ENCODE measurements at places on chromosomes 6 and 20.

GRCh38 chr20:13533946-13534345 is 104.8 kb downstream of the TASP1 start:
- DNase-seq = no peak

DNA sequence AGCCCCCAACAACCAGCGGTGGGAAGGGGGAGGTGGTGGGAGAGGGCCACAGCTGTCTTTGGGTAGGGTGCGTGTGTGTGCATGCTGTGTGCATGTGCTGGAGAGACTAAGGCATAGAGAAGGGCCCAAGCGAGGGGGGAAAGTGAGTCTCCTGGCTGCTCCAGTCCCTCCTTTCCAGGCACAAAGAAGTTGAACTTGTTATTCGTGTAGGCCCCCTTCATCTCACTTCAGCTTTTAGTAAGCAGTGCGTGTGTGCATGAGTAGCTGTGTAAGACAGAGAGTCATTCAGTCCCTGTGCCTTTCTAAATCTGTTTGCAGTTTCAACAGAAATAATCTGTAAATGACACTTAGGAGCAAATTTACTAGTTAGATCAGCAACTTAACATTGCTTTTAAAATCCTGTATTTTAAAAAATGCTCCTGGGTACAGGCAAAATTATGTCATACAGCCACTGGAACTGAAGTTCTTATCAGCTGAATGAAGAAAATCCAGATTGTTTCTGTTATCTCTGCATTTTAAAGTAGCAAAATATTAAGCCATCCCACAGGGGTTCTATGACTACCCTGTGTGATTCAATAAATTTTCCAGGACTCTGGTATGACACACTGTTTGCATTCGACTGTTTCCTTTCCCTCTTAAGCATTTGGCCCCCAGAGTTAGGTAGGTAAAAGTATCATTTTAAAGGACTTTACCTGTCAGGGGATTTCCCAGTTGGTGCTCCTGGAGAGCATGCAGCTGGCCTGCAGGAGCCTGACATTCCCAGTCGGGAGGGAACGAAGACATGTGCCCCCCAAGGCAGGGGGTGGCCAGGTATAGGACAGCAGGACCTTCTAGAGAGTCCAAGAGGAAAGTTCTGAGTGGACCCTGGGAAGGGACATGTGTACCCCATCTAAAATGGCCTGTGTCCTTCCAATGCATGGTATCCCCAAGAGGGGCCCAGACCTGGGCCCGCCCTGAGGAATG is 39.0 kb downstream of the MTRES1 start:
- no peak for DNase-seq

DNA sequence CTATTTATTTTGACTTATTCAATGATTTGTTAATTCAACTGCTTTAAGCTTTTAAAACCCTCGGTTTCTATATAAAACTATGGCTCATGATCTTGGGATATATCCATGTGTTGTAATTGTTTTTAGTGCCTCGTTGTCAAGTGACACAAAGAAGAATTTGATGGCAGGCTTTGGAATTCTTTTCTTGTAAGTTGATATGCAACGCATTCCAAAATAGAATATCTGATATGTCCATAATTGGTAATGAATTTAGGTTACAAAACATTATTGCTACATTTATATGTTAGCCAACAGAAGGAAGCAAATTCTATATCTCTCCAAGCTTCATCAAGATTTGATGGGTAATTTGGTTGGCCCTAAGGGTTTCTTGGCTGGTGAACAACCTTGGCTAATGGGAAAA is 220.4 kb upstream of the RIMS1 start:
- DNase-seq = no peak

DNA sequence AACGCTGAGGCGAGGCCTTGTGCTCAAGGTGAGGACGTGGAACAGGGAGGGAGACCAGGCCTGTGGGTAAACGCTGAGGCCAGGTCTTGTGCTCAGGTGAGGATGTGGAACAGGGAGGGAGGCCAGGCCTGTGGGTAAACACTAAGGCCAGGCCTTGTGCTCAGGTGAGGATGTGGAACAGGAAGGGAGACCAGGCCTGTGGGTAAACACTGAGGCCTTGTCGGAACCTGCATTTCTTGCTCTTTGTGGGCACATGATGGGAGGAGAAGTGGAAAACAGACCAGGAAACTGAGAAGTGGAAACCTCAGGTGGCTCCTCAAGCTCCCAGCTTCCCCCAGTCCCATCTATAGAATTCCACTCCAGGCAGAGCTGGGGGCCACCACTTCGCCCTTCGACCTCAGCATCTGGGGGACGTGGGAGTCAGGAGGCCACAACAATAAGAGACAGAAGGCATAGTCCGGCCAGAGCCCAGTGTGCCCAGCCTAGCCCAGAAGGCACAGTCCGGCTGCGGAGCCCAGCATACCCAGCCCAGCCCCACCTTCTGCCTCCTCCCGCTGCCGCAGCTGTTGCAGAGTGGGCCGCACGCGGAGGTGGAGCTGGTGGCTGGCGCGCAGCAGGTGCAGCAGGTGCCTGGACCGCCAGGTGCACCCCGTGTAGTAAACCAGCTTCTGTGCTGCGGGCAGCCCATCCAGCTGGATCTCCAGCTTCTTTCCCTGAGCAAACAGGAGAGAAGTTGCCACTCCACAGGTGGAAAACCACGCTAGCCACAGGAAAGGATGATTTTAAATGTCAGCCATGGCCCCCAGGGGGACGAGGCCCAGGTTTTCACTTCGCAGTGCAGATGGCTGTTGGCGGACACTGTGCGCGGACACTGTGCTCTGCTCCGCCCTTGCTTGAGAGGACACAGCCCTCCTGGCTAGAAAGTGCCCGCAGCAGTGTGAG is 17.5 kb downstream of the FRMD1 start:
- DNase-seq = no peak

GRCh38 chr6:39223555-39223954 is 5.7 kb downstream of the KCNK5 start:
- DNase-seq = no peak

DNA sequence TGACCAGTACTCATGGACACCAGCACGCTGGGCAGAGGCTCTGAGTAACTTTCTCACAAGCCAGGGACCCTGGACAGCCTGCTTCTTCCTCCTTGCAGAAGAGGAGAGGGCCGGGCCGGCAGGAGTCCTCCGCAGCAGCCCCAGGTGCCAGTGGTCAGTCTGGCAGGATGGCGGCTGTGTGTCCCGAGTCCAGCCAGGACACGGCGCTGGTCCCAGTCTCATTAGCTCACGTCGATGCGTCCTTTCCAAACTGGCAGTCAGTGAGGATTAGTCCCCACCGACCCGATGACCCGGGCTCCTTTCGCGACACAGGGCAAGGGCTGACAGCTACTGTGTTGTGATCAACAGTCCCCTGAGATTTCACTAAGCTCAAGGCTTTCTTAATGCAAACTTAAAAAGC is 267.0 kb downstream of the TAF4 start:
- no peak for DNase-seq

GRCh38 chr20:36384022-36384619 is 78.0 kb downstream of the DLGAP4 start:
- no peak for DNase-seq

DNA sequence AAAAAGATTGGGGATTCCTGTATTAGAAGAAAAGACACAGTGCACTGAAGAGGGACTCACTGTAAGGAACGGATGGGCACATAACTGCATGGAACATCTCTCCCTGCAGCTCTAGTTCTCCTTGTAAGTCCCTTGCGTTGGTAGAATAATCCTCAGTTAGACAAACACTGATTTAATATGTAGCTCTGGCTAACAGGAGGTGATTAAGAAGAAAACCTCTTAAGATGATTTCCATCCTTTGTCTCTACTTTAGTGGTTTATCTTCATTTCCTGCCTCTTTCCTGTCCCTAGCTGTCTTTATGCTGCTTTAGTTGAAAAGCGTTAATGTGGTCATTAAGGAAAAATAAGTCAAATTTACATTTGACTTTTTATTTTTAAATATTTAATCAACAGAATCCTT is 86.6 kb downstream of the SLC16A10 start:
- DNase-seq = no peak

DNA sequence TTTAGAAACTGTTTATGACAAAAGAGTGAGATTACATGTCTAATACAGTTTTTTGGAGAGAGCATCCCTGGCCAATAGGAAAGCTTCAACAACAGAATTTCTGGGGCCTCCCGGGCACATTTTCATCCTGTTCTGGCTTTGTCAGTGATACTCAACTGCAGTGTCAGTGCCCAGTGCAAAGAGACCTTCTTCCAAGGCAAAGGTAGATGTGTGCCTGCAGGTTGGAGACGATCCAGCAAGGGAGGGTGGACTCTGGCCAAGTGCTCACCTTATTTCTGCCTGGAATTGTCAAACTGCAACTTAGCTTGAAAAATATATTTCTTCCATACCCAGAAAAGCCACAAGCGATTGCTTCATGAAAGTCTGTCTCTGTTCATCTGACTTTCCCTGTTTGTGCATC is 211.6 kb upstream of the SNX9 start:
- no peak for DNase-seq

DNA sequence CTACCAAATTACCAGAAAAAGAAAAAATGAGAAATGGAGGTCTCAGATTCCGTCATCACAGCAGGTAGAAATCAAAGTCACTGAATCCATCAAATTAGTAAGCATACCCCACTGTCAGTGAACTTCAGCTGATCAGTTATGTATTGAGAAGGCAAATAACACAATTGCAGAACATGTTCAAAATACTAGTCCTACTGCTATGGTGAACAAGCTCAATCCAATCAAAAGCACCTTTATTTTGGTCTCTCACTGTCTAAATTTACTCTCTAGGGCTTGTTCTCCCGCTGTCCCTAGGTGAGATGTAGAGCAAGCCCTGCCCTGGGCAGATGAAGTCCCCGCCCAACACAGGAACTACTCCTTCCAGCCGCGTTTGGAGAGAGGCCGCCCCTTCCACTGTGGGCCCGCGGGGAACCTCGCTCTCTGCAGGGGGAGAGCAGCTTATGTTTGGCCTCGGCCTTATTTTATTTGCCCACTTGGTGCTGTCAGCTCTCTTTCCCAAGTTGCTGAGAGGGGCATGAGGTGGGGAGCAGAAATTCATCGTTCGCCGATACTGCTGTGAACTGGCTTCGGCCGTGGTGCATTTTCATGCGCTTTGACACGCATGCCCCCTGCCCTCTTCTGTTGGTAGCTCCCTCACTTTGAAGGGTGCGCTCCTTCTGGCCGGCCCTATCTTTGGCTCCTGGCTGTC is 14.3 kb upstream of the MAP1LC3A start:
- no peak for DNase-seq

DNA sequence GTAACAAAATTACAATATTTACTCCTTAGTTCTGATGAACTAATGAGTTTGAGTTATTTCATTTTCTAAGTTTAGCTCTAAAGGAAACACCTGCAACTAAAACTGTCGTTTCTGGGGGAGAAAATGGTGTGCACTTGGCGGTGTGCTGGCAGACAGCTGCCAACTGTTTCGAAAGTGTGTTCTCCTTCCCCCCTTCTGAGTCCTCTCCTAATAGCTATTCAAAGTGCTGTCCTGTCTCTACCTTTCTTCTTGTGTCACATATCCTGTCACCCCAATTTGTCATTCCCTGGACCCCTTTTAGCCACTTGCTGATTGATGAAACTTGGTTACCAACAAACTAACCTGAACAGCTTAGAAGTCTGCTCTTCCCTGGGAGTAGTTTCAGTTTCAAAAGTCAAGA is 4.9 kb upstream of the UBE2J1 start:
- DNase-seq = no peak

GRCh38 chr6:13848522-13849150 is 34.3 kb upstream of the MCUR1 start:
- DNase-seq = no peak

DNA sequence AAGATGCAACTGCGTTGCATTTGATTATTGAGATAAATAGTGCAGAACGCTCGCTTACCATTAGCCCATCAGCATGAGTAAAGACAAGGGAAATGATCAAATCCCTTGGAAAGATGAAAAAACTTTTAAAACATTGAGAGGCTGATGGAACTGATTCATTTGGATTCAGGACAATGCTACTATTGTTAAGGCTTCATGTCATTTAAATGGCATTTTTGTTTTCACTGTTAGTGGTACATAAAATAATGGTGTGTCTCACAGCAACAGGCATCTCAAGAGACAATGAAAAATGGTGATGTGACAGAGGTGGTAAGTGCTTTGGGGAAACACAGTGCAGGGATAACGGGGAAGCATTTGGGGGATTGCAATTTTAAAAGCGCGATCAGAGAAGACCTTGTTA is 159.7 kb upstream of the KCNG1 start:
- no peak for DNase-seq

GRCh38 chr6:54377776-54378175 is 69.5 kb downstream of the TINAG start:
- DNase-seq = no peak

- no peak for DNase-seq
Observed at GRCh38 chr6:76703786-76704185, 631.3 kb upstream of the IMPG1 start.

GRCh38 chr6:2448826-2449571 is 203.6 kb upstream of the GMDS start:
- no peak for DNase-seq

Measured in NCI-H1930 (cell line).